ENCODE measurements at places on chromosomes 12 and 14.

- no peak for DNase-seq
Observed at GRCh38 chr12:100715976-100716944, 78.3 kb upstream of the ANO4 start.

DNA sequence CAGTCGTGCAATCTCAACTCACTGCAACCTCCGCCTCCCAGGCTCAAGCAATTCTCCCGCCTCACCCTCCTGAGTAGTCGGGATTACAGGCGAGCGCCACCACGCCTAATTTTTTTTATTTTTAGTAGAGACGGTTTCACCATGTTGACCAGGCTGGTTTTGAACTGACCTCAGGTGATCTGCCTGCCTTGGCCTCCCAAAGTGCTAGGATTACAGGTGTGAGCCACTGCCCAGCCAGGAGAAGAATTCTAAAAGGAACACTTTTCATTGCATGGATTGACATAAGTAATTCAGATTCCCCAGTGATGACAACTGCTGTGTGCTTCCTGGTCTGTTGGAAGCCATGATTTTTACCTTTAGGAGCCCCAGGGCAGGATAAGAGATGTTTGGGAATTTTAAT is 22.1 kb downstream of the DMAC2L start:
- no peak for DNase-seq

DNA sequence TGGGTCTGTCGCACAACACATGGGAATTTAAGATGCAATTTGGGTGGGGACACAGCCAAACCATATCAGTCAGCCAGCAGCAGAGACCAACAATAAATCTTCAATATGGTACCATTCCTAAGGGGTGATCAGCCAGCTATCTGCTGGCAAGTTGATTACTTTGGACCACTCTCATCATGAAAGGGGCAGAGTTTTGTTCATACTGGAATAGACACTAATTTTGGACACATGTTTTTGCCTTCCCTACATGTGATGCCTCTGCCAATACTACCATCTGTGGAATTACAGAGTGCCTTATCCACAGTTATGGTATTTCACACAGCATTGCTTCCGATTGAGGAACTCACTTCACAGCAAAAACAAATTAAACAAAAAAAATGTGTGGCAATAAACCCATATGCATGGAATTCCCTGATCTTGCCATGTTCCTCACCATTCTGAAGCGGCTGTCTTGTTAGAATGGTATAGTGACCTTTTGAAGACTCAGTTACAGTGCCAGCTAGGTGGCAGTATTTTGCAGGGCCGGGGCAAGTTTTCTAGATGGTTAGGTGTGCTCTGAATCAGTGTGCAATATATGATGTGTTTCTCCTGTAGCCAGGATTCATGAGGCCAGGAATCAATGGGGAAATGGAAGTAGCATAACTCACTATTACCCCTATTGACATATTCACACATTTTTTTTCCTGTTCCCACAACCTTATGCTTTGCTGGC is 179.0 kb upstream of the IGF1 start:
- no peak for DNase-seq

DNA sequence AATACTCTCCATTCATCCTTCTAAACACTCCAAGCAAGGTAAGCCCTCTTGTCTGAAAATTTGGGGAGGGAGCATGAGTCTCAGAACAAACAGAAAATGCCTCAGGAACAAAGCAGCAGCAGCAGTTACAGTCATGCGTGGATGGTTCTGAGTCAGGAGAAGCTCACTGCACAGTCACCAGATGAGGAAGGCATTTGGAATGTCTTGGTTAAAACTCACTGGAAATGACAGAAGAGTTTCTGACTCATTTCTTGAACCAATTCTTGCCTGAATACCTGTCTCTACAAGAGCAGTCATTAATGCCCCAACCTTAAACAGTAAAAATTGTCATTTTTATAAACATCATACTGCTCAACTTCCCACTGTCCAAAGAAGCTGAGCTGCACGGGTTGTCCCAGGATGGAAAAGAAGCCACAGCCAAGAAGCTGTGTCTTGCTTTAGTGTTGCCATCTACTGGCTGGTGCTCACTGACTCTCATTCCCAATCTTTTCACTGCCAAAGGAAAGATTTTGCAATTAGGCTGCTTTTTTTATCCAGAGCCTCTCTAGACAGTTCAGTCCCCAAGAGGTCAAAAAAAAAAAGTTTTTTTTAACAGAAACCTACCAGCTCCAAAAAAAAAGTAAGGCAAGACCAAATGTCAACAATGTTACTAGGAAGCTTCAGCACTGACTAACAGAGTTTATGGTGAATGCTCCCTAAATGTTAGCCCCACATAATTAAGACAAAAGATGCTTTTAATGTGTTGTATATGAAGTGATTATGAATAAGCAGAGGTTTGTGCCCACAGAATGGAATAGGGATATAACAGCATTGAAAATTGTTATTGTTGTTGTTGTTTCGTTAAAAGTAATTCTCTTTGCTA is 40.4 kb downstream of the KICS2 start:
- DNase-seq: no peak
